ENCODE measurements at places on chromosomes 4 and X. TPM values are rescaled to one million over a fixed set of nuclear protein-coding genes. Genes with fewer than 3 reads are reported as not detected.

The ARMCX5 gene
- total RNA-seq: 3.1 TPM

The ANK2 gene
- total RNA-seq: 289 TPM

The ELOVL6 gene
- total RNA-seq: 2.1 TPM

The BMP3 gene
- not detected for total RNA-seq

The PHKA1 gene
- total RNA-seq: 16.8 TPM

DNA sequence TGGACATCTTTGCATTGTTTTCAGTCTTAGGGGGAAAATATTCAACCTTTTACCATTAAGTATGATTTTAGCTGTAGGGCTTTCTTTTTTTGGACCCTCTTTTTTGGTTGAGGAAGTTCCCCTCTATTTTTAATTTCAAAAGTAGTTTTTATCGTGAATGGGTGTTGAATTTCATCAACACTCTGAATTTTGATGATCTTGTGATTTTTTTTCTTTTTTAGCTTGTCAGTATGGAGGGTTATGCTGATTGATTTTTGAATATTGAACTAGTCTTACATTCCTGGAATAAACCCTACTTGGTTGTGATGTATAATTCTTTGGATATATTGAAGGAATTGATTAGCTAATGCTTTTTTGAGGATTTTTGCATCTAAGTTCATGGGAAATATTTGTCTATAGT, 1.7 kb downstream of the ZNF81 start:
- no peak for DNase-seq

DNA sequence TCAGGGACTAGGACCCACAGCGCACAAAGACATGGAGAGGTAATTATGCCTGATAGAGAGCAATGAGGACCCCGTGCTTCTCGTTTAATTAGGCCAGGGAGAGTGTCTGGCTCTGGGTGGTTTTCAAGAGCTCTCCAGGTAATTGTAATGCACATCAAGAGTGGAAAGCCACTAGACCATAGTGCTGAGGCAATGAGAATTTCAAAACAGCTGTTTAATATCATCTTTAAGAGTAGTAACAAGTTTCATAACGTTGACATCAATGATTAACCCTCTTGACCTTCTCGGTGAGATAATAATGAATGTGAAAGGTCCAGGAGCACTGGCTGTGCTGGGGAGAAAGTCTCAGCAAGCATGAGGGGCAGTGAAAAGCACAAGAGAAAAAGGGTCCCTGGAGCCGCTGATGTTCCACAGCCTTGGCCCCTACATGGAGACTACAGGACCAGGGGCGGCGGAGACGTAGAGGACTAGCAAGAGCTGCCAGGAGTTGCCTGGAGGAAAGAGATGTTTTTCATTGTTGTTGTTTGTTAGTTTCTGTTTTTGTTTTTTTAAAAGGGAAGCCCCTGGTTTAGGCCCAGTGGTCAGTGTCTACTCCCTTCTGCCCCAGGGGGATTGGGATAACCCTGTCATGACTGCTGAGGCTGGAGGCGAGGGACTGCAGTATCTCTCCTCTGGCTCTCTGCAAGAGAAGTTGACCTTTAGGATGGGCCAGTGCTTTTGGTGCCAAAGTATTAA, 14.8 kb upstream of the CXCR3 start:
- DNase-seq: no peak

- DNase-seq: no peak
Observed at GRCh38 chr4:121685257-121685656, 11.5 kb downstream of the ANXA5 start.

The RHOXF1 gene
- not detected for total RNA-seq

DNA sequence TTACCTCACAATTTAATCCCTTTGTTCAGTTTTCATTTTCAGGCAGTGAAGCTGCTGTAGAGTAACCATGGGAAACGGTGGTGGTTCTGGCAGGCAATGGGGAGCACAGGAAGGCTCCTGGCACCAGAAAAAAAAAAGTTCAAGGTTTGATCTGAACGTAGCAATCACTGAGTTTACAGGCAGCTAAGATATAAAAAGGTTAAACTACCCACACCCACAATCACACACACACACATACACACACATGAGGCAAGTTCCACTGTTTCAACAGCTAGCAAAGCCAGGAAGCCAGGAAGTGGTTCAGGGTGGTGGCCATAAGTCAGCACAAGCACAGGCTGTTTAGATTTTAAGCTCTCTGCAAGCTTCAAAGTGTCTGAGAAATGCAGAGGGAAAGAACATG, at the start of gene SULT1B1:
Gene SULT1B1, minus strand, starts transcription at position 166 of the 400 bp plus-strand sequence. CDS start 5,403 bp downstream, outside the sequence.
- DNase-seq: no peak

The MTMR8 gene
- 0.51 TPM for total RNA-seq

GRCh38 chr4:145847764-145848163, 90.9 kb downstream of the ZNF827 start:
- DNase-seq: no peak

- no peak for DNase-seq
Observed at GRCh38 chr4:181775298-181775697, 467.9 kb upstream of the TENM3 start.

The NLGN4X gene
- 3.0 TPM for total RNA-seq

DNA sequence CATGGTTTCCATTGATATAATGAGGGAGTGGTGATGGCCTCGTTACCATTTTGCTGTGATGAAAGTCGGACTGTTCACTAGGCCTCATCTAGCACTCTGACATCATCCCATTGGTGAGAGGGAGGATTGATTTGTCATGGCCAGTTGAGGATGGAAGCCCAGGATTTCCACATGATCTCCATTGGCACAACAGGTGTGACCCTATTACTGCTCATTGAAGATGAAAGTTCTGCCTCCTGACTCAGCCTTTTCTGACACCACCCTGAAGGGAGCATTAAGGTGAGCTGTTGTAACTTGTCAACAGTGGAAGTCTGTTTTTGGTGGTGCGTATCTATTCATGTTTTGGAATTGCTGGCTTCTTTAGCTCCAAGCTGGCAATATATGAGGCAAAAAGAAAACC, 144.2 kb downstream of the PABPC4L start:
- DNase-seq: no peak

- no peak for DNase-seq
Observed at GRCh38 chr4:987624-988513, 1.0 kb downstream of the IDUA start.

DNA sequence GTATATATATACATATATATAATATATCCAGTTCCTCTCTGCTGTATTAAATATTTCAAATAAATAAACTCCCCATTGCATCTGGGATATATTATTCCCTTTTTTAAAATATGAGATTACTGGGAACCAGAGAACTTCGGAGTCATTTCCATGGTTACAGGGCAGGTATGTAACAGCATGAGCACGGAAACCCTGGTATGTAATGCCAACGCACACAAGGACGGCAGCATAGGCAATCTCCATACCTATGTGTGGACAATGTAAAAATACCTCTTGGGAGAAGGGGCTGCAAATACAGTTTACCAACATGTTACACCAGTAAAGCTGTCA, 62.8 kb downstream of the NUDT10 start:
- no peak for DNase-seq

The AMTN gene
- not detected for total RNA-seq

Measured in Right ventricle myocardium superior (tissue), 1 donor.